ENCODE measurements at places on chromosomes 7 and 10. TPM values are rescaled to one million over a fixed set of nuclear protein-coding genes. Genes with fewer than 3 reads are reported as not detected.

The WDR86 gene
- total RNA-seq, result not detected

- DNase-seq, result no peak
Observed at GRCh38 chr10:121524157-121524817, 74.0 kb downstream of the FGFR2 start.

GRCh38 chr10:70477661-70478162, 855 bp upstream of the PALD1 start:
- no peak for DNase-seq

The PAX4 gene
- not detected for total RNA-seq

DNA sequence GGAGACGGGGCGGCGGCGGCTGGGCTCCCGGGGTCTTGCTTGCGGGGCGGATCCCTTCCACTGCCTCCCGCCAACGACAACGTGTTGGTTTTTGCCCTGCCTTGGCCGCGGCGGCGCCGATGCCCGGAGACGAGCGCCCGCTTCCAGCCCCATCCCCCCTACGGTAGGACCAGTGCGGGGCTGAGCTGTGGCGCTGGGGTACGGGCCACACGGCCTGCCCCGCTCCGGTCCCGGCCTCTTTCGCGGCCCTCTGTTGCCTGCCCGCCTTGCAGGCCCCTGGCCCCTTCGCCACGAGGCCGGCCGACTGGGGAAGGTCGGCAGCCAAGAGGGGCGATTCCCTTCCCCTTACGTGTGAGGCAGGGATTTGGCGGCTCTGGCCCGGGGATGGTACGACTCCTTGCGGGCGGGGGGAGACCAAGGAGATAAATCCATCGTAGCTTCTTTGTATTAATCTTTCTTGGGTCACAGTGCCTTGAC, 488 bp downstream of the EIF4H start:
- no peak for DNase-seq

GRCh38 chr7:596819-597182, 77.2 kb upstream of the PDGFA start:
- DNase-seq, result no peak

DNA sequence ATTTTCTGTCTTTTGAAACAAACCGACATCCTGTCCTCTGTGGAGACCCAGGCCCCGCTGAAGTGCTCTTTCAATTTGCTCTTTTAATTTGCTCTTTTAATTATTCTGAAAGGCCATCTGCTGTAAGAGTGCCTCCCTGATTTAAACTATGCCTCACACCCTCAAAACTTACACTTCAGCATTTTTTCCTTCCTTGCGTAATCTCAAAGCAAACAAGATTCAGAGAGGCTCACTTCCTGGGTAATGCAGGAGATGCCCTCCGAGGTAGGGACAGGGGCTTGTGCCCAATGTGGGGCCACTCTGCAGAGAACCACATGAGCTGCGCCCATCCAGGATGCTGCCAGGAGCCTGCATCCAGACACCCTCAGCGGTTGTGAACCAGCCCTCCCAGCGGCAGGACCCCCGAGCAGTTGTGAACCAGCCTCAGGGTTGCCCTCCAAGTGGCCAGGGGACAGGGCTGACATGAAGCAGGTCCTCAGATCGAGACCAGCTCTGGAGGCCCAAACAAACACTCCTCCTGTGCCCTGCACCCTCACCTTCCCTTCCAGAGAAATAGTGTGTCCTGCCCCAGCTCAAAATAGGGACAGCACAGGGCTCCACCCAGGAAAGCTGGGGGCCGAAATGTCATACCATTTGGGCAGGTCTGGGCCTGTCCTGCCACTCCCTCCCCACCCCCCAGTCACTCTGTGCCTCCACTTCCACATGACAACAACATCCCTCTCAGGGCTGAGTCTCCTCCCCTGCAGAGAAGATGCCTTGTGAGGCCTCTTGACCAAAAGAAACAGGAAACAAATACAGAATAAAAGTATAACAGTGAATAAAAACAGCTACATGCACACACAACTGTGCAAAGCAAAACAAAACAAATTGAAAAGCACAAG, 190.4 kb downstream of the PTPRN2 start:
- no peak for DNase-seq
